NCI-H2081 (cell line): ENCODE measurements at places on chromosomes 7 and 10.

- no peak for DNase-seq
Measured at GRCh38 chr7:30925913-30926312, 14.3 kb downstream of the AQP1 start.

GRCh38 chr7:2553108-2553507, 2.2 kb downstream of the BRAT1 start:
- DNase-seq: no peak

- no peak for DNase-seq
Measured at GRCh38 chr7:31059551-31059950, 7.4 kb downstream of the ADCYAP1R1 start.

DNA sequence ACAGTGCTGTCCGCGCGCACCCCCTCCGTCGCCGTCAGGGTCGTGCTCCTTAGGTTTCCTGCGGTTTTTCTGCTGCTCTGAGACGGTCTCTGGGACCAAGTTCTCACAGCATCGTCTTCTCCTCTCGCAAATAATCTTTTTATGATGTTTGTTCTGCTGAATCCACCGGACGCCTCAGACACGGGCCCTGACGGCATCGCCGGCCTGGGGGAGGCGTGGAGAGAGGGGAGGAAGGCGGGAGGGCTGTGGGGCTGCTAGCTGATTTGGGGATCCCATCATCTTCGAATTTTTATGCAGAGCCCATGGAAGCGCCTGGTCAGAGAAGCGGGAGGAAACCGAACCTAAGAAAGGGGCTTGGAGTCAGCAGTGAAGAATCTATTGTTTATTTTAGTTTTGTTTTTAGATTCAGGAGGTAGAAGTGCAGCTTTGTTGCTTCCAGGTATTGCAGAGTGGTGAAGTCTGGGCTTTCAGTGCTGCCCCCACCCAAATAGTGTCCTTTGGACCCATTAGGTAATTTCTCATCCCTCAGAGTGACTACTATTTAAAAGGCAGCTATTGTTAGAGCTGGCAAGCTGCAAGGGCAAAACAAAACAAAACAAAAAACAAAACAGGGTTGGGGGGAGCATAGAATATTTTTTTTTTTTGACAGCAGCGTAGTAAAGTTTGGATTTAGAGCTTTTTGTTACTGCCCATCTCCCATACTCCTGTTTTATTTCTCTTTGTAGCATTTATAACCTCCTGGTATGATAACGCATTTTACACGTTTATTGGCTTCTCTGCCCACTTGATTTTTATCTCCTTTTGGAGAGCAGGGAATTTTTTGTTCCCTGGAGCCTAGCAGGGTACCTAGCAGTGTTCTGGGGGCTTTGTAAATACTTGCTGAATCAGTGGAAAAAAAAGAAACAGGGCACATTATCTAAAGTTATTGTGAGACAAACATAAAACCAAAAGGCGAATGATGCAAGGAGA, 92.6 kb downstream of the SPAG6 start:
- DNase-seq: peak; percentile 14

DNA sequence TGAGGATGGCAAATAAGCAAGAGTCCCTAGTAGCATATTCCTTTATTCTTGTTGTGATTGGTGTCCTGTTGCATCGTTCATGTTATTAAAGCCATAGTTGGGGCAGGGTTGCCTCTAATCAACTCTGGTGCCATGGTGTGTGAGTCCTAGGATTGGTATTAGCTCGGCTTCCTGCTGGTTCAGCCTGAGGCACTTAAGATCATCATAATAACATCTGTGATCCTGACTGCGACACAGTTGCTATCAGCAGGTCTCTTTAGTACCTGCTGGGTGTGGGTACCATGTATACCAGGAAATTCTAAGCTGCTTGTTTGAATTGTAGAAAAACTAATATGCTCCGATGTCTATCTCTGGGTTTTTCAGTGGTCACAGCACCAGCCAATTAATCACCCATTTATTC, 1.6 kb downstream of the WEE2 start:
- no peak for DNase-seq

- no peak for DNase-seq
Measured at GRCh38 chr7:68640103-68640502, 958.2 kb upstream of the AUTS2 start.

DNA sequence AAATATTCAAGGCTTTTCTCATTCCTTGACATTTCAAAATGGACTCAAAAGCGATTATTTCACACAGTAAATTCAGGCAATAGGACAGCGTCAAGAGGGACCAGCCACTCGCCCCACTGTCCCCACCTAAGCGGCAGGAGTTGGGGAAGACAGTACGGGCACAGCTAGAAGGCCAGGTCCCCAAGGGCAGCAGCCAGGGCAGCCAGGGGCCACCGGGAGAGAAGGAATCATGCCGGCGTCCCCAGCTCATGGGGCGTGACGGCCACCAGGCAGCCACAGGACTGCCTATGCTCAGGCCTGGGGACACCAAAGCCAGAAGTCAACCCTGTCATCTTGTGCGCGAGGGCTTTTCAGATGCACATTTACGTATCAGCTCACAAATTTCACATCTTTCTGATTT, 225.7 kb upstream of the PPP2R2D start:
- no peak for DNase-seq

GRCh38 chr10:88389456-88389855, 193.7 kb downstream of the RNLS start:
- no peak for DNase-seq

DNA sequence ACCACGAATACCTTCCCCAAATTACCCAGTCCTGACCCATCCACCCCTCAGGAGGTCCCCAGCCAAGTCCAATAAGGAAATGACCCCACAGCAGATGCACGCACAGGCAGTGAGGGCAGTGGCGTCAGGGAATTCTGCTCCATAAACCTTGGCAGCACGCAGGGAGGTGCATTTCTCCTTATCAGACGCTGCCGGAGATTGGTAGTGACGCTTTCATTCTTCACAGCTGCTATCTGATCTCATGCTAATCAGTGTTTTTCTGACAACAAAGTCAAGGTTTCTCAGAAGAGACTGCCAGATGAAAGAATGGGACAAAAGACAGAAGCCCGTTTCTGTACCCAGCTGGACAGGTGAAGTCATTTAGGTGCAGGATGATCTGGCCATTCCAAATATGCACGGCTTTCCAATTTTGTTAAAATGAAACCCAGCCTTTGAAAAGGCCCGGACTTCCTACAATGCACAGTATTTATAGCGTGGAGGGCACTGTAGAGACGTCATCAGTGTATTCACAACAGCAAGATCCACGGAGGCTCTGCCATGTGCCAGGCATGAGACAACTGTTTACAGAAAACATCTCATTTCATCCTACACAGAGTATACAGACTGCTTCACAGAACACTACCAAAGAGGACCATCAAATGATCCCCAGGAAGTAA, 35.3 kb downstream of the DIP2C start:
- no peak for DNase-seq

- no peak for DNase-seq
Measured at GRCh38 chr7:116259871-116260440, 49.6 kb downstream of the TES start.

DNA sequence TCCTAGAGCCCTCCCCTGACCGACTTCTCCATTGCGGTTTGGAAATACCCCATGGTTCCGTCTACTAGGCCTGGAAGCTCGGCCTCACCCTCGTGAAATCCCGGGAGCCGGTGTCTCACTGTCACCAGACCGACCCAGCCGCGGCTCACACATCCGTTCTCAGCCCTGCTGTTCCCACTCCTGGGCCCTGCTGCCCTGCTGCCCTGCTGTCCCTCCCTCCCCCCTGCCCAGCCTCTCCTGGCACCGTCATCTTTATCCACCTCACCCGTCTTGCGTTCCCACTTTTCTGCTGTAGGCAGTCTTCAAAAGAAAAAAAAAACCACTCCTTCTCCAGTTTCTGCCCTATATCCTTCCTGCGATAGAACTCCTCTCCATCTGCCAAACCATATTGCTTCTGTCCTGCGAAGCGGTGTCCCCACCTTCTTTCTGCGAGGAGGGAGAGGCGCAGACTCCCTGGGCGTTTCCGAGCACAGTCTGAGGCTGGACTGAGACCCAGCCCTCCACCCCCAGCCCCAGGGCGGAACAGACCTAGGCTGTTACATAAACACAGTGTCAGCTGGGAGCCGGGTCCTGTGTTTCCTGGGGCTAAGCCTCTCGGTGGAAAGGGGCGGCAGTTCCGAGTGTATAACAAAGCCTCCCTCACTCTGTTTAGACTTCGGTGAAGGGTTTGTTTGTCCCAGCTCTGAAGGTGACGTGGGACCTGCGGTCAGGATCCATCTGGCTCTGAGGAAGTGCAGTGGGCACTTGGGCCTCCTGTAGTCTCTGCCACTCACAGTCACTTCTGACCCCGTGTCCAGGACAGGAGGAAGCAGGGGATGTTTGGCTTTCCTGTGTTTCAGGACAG, 2.8 kb downstream of the AGAP3 start:
- peak; percentile 27 for DNase-seq

DNA sequence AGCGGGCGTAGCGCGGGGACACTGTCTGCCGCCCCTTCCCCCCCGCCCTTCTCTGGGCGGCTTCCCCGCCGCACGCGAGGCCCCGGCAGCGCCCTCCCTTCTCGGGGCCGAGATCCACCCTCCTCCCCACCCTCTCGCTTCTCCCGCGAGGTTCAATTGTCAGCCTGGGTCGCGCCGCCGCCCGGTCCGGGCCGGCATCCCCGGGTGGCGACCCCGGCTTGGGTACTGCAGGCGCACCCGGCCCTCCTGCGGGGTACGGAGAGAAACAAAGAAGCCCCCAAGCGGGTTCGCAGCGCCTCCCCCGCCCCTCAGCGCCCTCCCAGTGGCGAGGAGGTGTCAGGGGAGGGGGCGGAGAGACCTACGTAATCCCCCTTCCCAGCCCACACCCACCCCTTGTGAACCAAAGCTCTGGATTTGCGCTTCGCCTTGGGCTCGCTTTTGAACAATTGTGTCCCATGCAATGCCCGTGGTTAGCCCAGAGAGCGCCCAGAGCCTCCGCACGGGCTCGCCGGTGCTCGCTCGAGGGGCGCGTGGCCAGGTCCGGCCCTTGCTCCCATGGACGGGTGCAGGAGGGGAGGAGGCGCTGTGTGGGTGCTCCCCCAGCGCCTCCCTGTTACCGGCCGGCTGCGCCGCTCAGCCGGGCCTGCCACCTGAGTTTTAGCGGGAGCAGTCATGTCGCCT, 634 bp downstream of the HECW1 start:
- DNase-seq: no peak

GRCh38 chr10:84097787-84098353, 41.4 kb upstream of the GHITM start:
- peak; percentile 34 for DNase-seq

DNA sequence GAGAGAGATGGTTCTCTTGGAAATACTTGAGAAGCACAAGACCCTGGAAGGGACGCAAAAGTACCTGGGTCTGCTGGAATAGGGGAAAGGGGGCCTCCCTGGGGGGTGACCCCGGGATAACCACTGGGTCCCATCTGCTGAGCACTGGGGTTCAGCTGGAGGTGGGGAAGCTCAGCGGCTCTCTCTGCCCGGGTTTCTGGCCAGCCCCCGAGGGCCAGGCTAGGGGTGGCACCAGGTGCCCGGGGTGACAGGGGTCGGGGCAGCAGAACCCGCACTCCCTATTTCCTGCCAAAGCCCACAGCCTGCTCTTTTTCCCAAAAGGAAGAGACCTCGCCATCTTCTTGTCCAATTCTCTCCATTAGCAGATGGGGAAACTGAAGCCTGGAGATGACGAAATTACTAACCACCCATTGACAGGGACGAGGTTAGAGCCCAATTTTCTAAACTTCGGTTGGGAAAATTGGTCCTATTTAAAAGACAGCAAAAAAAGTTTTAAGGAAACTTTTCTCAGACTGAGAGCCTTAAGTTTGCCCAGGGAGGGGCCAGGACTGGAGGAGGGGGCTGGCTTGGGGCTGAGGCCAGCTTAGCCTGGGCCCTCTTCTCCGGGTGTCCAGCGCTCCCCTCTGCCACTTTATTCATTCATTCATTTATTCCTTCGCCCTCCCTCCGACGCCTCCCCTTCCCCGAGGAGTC, 17.8 kb upstream of the GATA3 start:
- no peak for DNase-seq

- no peak for DNase-seq
Measured at GRCh38 chr7:46932306-46932675, 649.6 kb downstream of the TNS3 start.

- no peak for DNase-seq
Measured at GRCh38 chr7:1024876-1025742, 19.2 kb upstream of the GPR146 start.

- no peak for DNase-seq
Measured at GRCh38 chr10:75575940-75576339, 144.5 kb downstream of the LRMDA start.

GRCh38 chr10:87864496-87865059, 1.2 kb downstream of the PTEN start:
- no peak for DNase-seq

DNA sequence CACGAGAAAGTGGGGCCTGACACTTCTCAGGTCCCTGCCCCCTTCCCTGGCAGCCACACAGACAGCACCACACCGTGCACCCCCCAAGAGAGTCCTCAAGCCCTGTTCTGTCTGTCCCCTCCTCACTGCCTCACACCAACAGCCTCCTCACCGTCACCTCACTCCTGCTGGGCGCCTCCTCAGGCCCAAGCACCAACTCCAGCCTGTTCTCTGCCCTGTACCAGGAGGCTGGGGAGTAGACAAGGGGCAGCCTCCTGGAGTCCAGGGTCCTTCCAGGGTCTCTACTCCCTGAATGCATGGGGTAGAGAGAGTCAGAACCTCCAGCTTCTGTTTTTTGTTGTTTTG, 26.9 kb upstream of the ELN start:
- no peak for DNase-seq

GRCh38 chr7:55369427-55370400, 4.6 kb downstream of the LANCL2 start:
- DNase-seq: no peak

- DNase-seq: no peak
Measured at GRCh38 chr10:114561008-114561523, 97.0 kb downstream of the ABLIM1 start.

- DNase-seq: no peak
Measured at GRCh38 chr7:47231032-47231431, 350.9 kb downstream of the TNS3 start.

DNA sequence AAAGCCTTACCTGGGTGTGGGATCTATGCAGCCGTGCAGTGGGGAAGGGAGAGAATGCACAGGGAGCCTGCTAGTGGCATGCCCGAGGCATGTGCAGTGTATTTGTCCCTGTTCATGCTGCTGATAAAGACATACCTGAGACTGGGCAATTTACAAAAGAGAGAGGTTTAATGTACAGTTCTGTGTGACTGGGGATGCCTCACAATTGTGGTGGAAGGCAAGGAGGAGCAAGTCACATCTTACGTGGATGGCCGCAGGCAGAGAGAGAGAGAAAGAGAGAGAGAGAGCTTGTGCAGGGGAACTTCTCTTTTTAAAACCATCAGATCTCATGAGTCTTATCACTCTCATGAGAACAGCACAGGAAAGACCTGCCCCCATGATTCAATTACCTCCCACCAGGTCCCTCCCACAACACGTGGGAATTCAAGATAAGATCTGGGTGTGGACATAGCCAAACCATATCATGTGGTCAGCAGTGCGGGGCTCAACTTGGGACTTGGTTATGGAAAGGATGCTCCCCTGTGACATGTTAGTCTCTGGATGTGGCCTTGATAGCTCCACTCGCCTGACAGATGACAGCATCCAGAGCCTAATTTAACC, 128.9 kb downstream of the DOCK1 start:
- no peak for DNase-seq

DNA sequence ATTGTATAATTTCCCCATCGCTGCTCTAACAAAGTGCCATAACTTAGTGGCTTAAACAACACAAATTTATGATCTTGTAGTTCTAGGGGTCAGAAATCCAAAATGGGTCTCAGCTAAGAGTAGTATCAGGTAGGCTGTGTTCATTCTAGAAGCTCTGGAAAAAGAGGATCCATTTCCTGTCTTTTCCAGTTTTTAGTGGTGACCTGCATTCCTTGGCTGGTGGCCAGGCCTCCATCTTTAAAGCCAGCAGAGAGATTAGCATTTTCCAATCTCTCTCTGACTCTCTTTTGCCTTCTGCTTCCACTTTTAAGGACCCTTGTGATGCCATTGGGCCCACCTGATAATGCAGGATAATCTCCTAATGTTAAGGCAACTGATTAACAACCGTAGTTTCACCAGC, 41.0 kb upstream of the C10orf120 start:
- DNase-seq: no peak
